ENCODE measurements at places on chromosomes 1 and 21. TPM values are rescaled to one million over a fixed set of nuclear protein-coding genes. Genes with fewer than 3 reads are reported as not detected.

The ANXA9 gene
- total RNA-seq = 5.6 TPM

The CRYAA gene
- total RNA-seq = not detected

The CD101 gene
- total RNA-seq = 2.0 TPM

The FAM177B gene
- not detected for total RNA-seq

The APCS gene
- total RNA-seq = not detected

The NOTCH2 gene
- 96.8 TPM for total RNA-seq

The FCRL6 gene
- total RNA-seq = 1.0 TPM

GRCh38 chr21:41712730-41713129 lies 54.1 kb downstream of the RIPK4 start:
- DNase-seq = no peak

GRCh38 chr1:219927956-219928790 lies at the start of gene SLC30A10:
Gene SLC30A10 (minus strand): TSS chr1:219928557. CDS start chr1:219928440, 117 bp downstream.
- DNase-seq = no peak

DNA sequence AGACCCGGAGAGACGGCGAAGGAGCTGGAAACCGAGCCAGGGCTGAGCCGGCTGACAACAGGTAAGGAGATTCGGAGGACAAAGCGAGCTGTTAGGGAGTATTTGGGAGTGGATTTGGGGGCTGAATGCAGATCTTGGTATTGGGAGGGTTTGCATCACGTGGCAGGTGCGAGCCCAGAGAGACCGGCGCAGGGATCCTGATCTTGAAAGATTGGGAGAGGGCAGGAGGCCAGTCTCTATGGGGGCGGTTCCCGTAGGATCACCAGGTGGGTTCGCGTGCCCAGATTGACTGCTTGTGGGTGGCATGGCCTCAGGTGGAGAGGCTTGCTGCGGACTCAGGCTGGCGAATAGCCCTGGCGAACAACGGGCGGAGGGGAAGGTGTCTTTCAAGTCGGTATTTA lies 204 bp downstream of the CIART start:
- no peak for DNase-seq

GRCh38 chr1:30705698-30706097 lies 17.7 kb downstream of the MATN1 start:
- no peak for DNase-seq

GRCh38 chr1:67639361-67639760 lies 45.6 kb upstream of the GADD45A start:
- no peak for DNase-seq

GRCh38 chr1:54069791-54070170 lies 16.4 kb downstream of the TCEANC2 start:
- no peak for DNase-seq

DNA sequence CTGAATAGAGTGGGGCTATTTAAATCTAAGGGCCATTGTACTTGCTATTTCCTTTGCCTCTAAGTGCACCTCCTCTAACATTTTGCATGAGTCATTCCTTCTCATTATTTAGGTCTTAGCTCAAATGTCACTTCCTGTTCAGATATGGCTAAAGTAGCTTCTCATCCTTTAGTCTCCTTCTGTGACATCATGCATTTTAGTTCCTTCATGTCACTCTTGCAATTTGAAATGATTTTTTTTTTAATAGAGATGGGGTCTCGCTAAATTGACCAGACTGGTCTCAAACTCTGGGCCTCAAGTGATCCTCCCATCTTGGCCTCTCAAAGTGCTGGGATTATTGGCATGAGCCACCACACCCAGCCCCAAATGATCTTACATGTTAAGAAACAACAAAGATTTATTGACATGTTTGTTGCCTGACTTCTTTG lies 6.6 kb downstream of the TBX19 start:
- DNase-seq = no peak

GRCh38 chr21:32070676-32071330 lies 198.0 kb downstream of the HUNK start:
- no peak for DNase-seq

DNA sequence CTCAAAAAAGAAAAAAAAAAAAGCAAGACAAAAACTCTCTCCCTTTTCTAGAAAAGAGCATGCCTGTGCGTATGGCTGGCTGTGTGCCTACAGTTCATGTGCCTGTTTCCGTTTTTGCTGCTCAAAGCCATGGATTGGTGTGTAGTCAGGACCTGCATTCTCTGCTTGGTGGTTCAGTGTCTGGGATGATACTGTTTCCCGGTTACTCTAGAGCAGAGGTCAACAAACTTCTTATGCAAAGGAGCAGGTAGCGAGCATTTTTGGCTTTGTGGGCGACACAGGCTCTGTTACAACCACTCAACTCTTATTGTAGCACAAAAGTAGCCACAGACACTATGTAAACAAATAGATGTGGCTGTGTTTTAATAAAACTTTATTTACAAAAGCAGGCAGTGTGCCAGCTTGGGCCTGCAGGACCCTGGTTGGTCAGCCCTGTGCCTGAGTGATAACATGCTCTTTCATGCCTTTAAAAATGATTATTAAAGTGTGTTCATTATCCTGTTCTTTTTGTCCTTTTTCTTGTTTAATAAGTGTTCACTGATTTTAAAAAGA lies 524.2 kb downstream of the KIF26B start:
- no peak for DNase-seq

DNA sequence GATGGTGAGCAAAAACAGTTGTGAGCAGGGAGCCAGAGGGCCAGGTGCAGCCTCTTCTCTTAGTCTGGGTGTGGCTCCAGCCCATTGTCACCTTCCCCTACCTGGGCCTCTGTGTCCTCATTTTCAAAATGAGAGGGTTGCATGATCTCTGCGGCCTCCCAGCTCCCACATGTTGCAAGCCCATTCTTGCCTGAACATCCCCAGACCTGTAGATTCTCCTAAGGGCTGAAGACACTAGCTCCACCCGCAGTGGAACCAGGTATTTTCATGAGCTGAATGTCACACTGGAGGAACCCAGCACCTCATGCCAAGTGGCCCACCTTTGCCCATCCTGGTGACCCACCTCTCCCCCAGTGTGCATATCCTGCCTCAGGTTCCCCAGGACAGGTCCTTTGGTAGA lies 12.3 kb downstream of the IKBKE start:
- no peak for DNase-seq

DNA sequence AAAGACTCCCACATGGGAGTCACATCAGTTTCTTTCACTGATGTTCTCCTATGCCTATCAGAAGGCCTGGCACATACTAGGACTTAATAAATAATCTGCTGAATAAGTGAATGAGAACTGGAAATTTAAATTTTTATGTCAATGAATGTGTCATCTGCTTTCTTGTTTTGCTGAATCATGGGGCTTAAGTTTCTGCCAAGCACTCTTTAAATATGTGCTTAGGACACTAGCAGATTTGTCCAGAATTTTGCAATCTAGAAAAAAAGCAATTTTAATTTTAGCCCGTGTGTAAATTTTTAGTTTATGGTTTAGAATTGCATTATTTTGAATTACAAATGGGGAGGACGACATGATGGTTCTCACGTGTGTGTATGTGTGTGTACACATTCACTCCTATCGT lies 803.1 kb downstream of the USP25 start:
- DNase-seq = no peak

GRCh38 chr1:195594322-195594721 lies 1013.9 kb downstream of the KCNT2 start:
- no peak for DNase-seq

DNA sequence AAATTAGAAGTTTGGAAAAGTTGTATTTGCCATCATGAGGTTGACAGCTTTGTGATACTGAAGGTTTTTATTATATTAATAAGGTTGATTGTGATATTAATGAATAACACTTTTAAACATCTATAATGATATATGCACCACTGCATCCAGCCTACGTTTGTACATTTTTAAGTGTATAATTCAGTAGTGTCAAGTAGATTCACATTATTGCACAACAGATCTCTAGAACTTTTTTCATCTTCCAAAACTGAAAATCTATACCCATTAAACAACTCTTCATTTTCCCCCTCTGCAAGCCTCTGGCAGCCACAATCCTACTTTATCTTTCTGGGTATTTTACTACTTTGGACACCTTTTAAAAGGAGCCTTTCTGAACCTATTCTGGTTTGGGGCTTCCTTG lies 37.2 kb upstream of the ZMYM4 start:
- DNase-seq = no peak

DNA sequence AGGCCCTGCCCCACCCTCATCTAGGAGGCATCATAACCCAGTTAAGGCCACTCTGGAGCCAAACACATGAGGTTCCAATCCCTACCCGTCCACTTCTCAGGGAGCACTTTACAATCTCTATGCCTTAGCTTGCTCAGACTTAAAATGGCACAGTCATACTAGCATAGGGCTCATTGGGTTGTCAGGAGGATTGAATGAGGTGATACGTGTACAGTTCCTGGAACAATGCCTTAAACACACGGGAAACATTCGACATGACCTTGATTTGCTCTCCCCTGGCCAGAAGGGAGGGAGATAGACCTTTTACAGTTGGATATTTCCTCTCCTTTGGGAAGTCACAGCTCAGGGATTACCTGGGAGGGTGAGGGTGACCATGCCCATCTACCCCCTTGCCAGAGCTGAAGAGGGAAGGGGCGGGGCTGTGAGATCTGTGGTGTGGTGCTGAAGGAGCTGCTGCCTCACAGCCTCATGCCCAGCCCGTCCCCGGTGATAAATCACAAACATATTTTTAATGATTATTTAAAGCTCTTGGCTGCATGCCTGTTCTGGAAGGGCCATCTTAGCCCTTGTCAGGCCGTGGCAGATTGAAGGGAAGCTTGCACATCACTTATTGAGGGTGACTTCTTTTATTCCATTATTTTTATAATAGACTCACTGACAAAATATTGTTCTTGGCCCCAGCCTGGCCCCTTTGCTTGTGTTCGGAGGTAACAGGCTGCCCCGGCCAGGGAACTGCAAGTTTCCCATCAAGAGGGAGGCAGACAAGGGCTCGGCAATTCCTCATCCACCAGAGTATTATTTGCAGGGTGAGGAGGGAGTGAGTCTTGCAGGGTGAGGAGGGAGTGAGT lies 83.4 kb downstream of the FOXD2 start:
- no peak for DNase-seq

GRCh38 chr1:111620441-111620971 lies 917 bp downstream of the RAP1A start:
- no peak for DNase-seq

- no peak for DNase-seq
Measured at GRCh38 chr1:147515045-147515869, 26.0 kb upstream of the BCL9 start.

- no peak for DNase-seq
Measured at GRCh38 chr1:215890438-215890837, 323.3 kb downstream of the KCTD3 start.

DNA sequence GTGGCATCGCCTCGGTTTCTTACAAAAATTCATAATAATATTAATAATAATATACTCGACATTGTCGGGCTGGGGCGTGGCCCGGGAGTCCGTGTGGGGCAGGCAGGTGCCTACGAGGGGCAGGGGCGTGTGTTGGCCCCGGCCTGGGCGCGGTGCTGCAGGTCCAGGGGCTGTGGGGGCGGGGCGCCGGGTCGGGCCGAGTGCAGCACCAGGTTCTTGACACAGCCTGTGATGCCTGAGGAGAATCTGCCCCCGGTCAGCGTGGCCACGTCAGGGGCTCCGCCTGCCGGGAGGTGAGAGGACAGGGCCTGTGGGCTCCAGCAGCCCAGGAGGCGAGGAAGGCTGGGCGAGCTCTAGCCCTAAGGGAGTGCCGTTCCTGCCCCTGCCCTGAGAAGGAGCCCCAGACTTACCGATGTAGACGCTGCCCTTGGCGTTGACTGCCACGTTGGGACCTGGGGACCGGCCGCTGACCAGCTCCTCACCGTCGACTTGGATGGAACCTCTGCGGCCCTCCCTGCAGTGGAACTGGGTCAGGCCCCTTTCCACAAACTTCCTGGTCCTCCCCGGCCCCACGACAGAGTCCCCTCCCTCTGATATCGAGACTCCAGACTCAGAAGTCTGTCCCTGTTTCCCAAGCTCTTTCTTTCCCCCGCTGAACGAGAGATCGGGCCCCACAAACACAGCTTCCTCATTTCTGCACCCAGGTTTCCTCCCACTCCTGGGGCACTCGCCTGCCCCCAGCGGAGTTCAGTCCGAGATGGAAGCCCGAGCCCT lies 11.3 kb downstream of the LDLRAD2 start:
- no peak for DNase-seq

- DNase-seq = no peak
Measured at GRCh38 chr1:8097077-8097799, 71.1 kb upstream of the ERRFI1 start.

GRCh38 chr1:205337481-205337880 lies 15.9 kb upstream of the NUAK2 start:
- no peak for DNase-seq

DNA sequence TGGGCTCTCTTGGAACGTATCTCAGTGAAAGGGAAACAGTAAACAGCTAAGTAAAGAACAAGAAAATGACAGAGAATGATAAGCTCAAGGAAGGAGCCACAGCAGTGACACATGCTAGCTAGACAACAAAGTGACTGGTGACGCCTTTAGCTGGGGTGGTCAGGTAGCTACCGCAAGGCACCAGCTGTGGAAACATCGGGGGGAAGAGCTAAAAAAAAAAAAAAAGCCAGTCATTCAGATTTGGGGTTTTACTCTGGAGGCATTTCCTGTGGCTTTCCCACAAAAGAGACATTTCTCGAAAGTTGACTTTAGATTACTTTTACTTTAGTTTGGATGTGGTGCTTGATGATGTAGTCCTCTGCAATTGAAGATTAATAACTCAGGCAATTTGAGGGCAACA lies 2.1 kb downstream of the FHAD1 start:
- no peak for DNase-seq
